Stimulated activated CD8-positive, alpha-beta memory T cell treated with anti-CD3 and anti-CD28 coated beads, Interleukin-7, amount 100 ng/mL, for 24 hours (primary cell): ENCODE measurements at places on chromosomes 2 and 18.

- no peak for DNase-seq
These were observed 18.3 kb upstream of the KIF3C start for GRCh38 chr2:26000561-26001082.

GRCh38 chr2:46847726-46848412 is 67.7 kb downstream of the MCFD2 start:
- no peak for DNase-seq

GRCh38 chr2:83058683-83059082 is 1400.4 kb downstream of the SUCLG1 start:
- no peak for DNase-seq

- DNase-seq: no peak
These were observed 33.6 kb downstream of the INPP5D start for GRCh38 chr2:233093721-233094120.

- DNase-seq: no peak
These were observed 29.4 kb downstream of the GDF7 start for GRCh38 chr2:20696366-20696765.

DNA sequence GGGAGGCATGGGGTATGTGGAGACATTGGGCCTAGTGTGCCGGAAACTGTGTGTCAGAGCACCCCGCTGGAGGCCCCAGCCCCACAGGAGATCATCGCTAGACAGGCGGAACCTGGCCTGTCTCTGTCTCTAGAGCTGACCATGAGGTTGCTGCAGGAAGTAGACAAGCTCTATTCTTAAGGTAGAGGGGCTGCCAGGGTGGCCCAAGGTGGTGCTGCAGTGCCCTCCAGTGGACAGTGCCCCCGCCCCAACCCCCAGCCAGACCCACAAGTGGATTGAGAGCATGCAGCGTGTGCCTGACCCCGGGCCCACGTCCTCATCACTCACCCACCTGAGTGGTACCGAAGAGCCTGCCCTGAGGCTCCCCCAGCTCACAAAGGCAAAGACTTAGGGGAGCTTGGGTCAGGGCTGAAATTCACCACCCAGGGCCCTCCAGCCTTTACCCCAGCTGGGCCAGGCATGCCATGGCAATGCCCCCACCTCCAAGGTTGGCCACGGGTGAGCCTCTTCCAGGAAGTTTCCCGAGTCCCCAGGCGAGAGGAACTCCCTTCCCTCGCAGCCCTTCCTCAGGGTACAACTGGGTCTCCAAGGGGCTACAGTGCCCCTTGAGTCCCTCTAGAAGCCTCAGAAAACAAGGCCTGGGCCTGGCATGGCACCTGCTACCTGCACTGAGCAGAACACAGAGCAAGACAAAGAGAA is 155.0 kb downstream of the TTC32 start:
- DNase-seq: no peak

GRCh38 chr2:47907039-47907781 is 912 bp upstream of the FBXO11 start:
- DNase-seq: no peak

DNA sequence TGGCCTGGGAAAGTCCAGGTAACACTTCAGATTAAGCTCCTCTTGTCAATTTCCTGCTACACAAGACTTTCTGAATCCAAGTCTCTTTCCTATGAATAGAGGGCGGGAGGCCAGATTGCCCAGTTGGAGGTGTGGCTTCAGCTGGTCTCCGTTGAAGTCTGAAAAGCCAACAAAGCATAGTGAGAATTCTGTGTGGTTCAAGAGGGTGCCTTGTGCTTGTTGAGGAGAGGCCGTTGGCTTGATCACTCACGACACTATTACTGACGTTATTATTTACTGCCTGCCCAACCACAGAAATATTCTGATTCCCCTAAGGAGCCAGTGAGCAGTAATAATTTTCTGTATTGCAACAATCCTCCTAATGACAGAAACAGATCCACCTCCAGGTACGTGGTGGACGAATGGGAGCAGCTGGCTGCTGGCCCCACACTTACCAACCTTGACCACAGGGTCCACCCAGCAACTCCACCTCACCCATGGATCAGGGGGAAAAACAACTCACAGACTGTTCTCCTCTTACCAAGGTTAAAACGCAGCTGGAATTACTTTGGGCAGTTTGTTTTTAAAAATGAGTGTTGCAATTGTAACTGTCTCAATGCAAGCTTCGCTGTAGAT is 21.9 kb downstream of the NRP2 start:
- no peak for DNase-seq

DNA sequence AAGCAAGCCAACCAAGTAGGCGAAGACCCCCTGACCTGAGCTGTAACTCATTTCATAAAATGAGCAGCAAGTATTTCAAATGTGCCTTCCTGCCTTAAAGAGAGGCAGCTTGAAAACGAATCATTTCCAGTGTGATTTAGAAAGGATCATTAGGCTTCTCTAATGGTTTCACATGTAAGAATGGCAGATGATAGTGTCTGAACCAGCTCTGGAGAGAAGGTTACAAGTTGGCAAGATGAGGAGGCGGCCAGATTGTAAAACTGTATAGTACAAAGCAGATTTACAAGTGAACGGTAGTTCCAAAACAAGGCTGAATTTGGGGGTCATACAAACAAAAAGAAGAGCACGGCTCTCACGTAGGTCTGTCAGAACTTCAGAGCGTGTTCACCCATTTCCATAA is 132.4 kb downstream of the ZNF516 start:
- no peak for DNase-seq

DNA sequence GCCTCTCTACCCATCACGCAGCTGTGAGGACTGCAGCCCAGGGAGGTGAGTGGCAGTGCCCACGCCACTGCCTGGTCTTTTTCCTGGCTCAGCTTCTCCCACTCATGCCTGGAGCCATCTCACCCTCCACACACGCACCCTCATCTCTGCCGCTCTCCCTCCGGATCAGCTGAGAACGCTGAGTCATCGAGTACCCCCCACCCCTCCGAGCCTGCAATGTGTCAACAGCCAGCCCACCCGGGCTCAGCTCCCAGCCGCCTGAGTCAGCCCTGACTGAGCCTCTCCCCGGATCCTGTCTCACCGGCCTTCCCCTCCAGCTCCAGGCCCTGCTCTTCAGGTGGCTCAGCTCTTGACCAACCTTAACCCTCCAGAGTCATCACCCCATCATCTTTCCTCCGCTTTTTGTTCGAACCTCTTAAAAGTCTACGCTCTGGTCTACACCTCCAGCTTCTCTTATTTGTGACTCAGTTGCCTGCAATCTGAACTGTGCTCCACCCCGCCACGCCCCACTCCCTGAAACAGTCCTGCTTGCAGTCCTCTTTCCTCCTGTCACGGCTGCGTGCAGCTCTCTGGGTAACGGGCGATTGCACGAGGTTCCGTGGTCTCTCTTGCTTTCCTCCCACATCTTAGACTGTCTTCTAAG is 94.4 kb upstream of the ASAP2 start:
- no peak for DNase-seq

GRCh38 chr2:220779931-220780330 is 792.2 kb downstream of the EPHA4 start:
- no peak for DNase-seq

GRCh38 chr2:132522901-132523300 is 106.3 kb downstream of the GPR39 start:
- no peak for DNase-seq

DNA sequence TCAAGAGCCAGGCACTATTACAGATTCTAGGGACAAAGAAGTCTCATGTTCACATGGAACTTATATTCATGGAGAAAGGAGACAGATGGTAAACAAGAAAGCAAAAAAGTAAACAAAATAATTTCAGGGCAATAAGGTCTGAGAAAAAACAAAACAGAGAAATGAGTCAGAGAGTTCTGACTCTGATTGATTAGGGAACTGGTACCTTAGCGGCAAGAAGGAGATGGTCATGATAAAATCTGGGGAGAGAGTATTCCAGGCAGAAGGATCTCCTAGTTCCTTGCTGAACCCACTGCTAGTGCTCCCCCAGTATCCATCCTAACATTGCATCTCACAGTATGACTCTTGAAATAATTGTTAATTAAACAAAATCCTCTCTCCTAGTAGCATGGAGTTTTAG is 161.8 kb upstream of the KLF7 start:
- DNase-seq: no peak

- DNase-seq: no peak
These were observed 11.9 kb upstream of the CREG2 start for GRCh38 chr2:101399021-101399799.

DNA sequence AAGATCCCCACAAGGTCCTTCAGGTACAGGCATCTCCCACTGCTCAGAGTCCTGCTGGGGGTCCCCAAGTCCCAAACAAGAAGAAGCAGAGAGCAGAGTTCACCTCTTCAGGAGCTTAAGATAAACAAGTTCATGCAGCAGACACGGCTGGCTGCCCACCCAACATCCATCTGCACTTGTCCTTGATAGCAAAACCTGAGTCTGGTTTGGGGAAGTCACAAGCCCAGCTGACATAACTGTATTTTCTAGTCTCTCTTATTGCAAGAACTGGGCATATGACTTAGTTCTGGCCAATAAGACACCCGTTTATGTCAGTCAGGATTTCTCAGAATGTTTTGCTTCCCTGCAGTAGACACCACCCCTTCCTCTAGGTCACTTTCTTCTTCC is 31.8 kb downstream of the AFF3 start:
- DNase-seq: no peak

DNA sequence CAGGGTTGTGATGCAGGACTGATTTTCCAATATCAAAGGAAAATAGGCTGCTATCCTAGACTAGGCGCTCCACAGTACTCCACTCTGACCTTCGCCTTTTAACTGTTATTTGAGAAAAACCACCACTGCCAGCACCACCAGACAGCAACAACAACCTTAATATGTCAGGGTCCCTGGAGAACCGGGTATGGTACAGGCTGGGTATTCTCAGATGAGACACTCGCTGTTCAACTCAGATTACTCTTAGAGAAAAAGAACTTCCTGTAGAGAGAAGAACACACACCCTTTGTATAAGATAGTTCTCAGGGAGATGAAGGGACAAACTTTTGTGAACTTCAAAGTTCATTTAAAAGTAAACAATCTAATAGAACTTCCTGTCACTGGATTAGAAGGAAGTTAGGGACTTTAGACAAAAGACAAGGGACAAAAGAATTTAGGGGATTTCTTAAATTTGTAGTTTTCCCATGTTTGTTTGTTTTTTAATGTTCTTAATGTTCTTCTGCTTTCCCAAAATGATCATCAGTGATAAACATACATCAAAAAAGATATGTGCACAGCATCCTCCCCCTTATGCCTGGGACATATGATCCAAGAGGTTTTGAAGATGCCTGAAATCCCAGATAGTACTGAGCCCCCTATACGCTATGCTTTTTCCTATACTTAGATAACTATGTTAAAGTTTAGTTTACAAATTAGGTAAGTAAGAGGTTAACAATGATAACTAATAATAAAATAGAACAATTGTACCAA is 41.3 kb upstream of the PPP1R1C start:
- no peak for DNase-seq

- DNase-seq: no peak
These were observed 237.4 kb downstream of the SETBP1 start for GRCh38 chr18:44918142-44918476.

DNA sequence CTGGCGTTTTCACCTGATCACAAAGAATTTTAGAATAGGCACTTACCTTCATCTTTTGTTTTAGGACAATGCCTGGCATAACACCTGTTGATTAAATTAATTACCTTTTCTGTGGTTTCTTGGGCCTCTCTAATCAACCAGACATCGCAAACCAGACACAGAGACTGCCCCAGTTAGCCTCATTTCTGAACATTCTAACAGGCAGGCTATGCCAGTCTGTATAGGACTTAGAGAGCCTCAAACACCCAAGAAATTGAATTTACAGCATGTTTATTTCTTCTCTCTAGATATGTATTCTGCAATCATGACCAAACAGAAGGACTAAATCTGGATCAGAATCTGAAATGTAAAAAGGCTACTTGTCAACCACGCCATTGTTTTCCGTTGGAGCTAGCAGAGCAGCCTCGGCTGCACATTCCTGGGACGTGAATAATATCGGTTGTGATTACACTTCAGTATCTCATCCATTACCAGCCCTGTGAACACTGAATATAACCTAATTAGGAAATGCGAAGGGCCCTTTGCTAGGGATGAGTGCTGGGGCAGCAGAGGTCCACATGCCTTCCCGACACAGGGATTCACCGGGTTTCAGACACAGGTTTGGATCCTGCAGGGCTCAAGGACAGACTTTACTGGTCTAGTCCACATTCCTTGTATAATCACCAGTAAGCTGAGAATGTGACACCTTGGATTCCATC is 17.5 kb upstream of the CDC42EP3 start:
- no peak for DNase-seq

- peak; percentile 92 for DNase-seq
These were observed 555 bp downstream of the TMEM18 start for GRCh38 chr2:676647-677055.

DNA sequence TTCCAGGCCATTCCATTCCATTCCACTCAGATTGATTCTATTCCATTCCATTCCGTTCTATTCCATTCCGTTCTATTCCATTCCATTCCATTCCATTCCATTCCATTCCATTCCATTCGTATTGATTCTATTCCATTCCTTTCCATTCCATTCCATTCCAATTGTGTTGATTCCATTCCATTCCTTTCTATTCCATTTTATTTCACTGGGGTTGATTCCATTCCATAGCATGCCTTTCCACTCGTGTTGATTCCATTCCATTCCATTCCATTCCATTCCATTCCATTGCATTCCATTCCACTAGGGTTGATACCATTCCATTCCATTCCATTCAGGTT is 1142.3 kb downstream of the RPIA start:
- DNase-seq: no peak

GRCh38 chr2:100197631-100198153 is 55.3 kb upstream of the AFF3 start:
- DNase-seq: no peak

GRCh38 chr18:44802508-44802907 is 121.8 kb downstream of the SETBP1 start:
- DNase-seq: no peak

GRCh38 chr2:58845011-58845410 is 603.9 kb upstream of the FANCL start:
- no peak for DNase-seq
